SW 1271 (cell line): ENCODE measurements at places on chromosomes 3 and 15.

DNA sequence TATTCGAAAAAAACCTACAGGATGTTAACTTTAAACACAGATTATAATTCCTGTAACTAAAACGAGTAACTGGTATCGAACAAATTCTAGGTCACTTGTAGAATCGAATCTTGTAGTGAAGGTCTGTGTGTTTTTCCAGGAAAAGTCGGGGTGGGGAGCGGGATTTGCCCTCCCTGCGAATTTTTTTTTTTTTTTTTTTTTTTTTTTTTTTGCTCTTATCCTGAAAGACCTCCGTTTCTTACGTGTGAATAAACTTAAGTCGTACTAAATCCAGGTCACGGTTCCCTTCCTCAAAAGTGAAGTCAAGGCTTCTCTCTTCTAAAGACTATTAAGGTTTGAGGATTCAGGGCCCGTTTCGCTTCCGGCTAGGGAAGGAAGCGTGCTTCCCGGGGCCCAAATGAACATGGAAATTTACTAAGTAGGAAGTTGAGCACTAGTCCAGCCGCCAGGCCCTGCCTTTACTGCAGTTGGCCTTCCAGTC lies 770 bp downstream of the TBC1D5 start:
- DNase-seq = peak; percentile 81

DNA sequence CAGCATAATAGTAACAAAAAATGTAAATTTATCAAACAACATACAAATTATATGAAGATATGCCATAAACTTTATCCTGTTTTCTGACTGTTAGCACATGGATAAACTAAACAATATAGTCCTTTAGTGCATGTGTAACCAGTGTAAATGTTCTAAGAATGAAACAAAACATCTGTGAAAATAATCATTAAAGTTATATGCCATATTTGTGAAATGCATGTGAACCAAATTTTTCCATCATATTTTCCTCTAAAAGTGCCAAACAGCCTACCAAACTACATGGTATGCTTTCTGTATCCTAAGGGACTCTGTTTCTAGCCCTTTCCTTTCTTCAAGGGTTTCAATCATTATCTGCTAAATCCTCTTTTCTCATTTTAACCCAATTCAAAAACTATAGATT lies 23.9 kb upstream of the RSL24D1 start:
- DNase-seq = no peak

GRCh38 chr3:24682141-24682547 lies 187.5 kb upstream of the THRB start:
- no peak for DNase-seq

GRCh38 chr15:36882487-36883131 lies 217.7 kb downstream of the MEIS2 start:
- no peak for DNase-seq

DNA sequence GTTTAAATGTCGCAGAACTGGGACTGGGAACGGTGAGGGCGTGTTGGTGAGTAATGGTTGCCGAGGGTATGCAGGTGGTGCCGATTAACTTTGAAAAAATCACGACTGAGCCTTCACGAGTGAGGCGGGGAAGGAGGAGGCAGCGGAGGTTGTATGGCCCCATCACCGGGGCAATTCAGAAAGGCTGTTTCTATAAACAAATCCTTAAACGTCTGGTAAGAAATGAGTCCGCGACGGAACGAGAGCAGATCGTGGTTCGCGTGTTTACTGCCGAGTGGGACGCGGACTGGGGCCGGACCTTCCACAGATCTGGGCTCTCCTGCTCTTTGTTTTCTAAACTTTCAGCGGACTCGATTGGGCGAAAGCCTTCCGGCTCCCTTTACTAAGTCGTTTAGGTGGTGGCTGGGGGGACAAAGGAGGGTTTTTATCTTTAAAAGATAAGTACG lies 2.7 kb downstream of the IGF1R start:
- DNase-seq = no peak

DNA sequence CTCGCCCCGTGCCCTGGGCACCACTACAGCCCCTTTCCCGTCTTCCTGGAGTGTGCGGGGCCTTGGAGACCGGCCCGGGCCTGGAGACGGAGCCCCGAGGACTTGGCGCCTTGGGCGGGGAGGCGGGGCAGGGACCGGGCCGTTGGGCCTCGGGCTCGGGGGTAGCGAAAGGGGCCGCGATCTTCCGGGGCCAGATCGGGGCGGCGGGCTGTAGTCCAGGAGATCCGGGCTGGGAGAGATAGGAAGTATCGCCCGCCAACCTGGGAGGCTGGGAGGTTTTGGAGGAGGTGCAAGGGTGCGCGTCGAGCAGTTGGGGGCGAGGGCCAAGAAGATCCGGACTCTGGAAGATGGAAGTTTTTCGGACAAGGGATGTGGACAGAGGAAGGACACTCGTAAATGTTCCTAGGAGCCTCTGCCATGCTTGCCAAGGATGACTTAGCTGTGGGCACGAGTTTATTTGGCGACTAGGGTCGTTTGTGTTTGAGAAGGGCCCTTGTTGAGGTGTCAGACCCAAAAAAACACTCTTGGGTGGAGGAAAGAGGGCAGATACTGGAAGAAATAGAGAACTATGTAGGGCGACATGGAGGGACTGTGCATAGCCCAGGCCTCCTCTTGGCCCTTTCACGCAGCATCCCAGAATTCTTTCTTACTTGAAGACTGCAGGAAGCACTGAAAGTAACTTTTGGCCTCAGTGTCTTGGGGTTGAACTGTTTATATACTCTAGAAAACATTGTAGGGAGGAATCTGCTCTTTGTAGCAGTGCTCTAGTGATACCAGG lies 712 bp downstream of the RTF1 start:
- DNase-seq = no peak

- no peak for DNase-seq
These were observed 33.4 kb downstream of the CCDC33 start for GRCh38 chr15:74269362-74270035.

- no peak for DNase-seq
These were observed 48.8 kb downstream of the CD86 start for GRCh38 chr3:122103821-122104514.

- no peak for DNase-seq
These were observed 11.4 kb upstream of the RASGRF1 start for GRCh38 chr15:79101866-79102581.

GRCh38 chr15:36784717-36785116 lies 205.3 kb downstream of the CDIN1 start:
- no peak for DNase-seq

- no peak for DNase-seq
These were observed 43.4 kb downstream of the HLTF start for GRCh38 chr3:149042789-149043386.

DNA sequence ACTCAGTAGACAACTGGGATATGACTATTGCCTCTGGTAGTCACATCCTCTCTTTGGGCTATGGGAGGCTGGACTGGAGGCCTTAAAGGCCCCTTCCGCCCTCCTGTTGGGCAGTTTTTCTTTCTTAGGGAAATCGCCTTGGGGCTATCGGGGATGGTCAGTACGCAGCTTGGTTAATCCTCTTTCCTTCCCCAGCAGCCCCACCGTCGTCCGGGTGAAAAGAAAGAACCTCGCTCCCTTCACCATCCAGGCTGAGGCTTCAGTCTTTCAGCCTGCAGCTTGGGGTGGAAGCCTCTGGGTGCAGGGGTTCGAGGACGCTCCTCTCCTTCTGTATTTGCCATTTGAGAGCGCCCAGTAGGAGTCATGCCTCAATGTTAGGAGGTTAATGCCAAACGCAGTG lies 641 bp upstream of the ST6GAL1 start:
- DNase-seq = no peak

- peak; percentile 43 for DNase-seq
These were observed 647.1 kb downstream of the NTRK3 start for GRCh38 chr15:87609474-87609873.

DNA sequence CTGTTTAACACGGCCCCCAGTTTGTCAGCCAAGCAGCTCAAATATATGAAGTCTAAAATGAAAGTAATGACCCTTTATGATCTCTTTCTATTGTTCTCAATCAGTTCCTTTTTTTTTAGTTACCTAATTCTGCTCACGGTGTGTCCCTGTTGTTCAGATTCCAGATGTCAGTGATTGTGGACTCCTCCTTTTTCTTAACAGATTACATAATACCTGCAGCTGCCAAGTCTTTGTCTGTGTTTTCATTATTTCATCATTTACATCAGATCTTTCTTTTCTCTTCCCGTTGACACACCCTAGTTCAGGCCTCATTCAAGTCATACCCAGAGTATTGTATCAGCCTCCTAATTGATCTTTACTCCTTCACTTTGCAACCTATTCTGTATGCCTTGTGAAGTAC lies 56.1 kb upstream of the SKIL start:
- DNase-seq = no peak

DNA sequence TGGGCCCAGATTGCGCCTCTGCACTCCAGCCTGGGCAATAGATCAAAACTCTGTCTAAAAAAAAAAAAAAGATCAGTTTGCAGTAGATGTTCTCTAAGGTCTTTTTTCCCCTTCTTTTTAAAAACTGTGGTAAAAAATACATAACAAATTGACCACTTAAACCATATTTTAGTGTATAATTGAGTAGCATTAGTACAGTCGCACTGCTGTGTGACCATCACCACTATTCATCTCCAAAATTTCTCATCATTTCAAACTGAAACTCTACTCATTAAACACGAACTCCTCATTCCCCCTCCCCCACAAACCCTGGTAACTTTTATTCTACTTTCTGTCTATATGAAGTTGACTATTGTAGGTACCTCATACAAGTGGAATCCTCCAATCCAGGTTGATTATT lies 160.3 kb downstream of the PEX5L start:
- DNase-seq = no peak

GRCh38 chr15:88644741-88645140 lies 5.9 kb downstream of the ISG20 start:
- DNase-seq = no peak

DNA sequence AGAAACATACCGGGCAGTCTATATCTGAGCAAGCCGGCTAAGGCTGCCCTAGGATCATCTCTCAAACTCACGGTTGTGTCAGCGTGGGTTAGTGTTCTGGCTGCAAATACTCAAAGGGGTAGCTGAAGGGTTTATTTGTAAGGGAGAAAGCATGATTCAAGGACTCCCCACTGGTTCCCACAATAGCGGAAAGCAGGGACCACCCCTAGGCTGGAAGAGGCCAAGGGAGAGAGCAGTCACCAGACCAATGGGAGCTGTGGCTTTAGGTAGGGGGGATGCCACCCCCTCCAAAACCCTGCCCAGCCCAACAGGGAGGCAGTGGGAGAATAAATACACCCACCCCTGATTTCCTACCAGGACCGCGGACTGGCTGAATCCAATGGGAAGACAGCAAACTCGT lies 7.3 kb upstream of the LMCD1 start:
- DNase-seq = no peak
